ENCODE measurements at places on chromosomes 1 and 21.

GRCh38 chr1:18360251-18360650 is 120.5 kb upstream of the KLHDC7A start:
- no peak for DNase-seq

- DNase-seq = no peak
Observed at GRCh38 chr1:172492421-172492820, 40.5 kb upstream of the SUCO start.

GRCh38 chr1:225990705-225991464 is 8.3 kb downstream of the SDE2 start:
- no peak for DNase-seq

DNA sequence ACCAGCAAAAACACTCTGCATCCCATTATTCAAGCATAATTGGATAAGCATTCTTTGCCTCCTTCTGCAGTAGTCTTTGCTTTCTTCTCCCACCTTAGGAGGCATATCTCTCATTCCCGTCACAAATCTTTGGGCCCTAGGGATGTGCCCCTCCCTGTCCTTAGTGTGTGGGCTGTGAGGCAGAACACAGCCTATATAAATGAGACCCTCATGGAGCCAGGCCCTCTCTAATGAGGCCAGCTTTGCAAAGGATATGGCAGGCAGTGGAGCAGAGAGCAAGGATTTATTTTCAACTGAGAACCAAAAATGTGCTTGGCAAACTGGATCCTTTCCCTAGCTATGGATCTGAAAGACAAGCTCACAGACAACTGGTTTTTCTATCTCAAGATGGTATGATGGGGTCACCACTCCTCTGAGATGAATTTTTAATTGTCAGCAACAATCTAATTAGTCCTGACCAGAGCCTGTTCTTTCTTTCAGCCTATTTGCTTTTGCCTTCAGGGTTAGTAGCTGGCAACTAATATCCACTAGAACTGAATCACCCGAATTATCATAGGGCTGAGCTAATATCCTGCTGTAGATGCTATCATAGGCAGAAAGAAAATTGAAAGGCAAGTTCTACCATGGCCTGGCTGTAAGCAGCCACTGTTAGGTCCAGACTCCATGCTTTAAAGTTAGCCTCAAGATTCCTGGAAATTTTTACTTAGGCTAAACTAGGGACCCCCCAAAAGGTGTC is 134.2 kb downstream of the SYT2 start:
- no peak for DNase-seq

DNA sequence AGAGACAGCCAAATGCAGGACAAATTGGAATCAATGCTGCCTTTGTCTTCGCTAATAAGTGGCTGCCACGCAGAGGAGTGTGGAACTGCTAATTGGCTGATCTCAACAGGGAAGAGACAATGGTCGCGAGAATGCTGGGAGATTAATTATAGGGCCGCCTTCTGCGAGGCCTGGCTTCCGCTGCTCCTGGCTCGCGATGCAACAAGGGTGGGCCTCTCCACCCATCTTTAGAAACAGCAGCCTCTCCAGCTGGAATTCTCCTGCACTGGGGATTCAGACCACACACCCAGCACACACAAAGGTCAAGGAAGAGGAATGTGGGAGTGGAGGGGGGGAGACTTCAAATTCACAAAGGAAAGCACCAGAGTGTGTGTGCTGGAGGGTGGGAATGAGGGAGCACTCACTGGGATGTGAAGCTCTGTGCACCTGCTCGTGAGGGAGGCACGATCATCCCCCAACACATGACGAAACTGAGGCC is 200.7 kb upstream of the GRIK3 start:
- DNase-seq = peak; percentile 69

DNA sequence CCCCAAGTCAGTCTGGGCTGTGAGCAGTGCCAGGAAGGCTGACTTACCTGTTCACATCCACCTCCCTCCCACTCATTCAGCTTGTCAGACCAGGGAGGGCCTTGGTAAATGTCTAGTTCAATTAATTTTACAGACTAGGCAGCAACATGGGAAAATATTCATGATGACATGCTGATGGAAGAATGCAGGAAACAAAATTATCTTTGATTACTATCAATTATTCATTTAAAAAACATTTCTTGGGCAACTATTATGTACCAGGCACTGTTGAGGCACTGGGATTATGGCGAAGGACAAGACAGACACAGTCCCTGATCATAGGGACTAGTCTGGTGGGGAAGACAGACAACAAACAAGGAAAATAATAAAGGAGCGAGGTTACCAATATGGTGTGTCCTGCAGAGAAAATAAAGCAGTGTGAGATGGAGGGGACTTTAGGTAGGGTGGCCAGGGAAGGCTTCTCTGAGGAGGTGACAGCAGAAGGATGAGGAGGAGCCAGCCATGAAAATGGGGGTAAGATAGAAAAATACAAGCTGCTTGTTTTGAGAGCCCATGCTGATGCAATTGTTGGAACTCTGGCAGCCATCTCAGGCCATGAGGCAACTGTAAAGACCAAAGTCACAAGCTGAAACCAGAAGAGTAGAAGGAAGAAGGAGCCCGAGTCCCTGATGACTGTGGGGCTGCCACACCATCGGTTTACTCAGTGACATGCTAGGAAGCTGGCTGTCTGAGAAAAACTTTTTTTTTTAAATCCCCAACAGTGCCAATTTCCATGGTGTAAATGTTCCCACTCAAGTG is 14.0 kb downstream of the TRIM62 start:
- DNase-seq = no peak

GRCh38 chr1:17630986-17631385 is 91.5 kb downstream of the ARHGEF10L start:
- DNase-seq = no peak

GRCh38 chr1:24929398-24930259 is 447 bp downstream of the RUNX3 start:
- peak; percentile 81 for DNase-seq

DNA sequence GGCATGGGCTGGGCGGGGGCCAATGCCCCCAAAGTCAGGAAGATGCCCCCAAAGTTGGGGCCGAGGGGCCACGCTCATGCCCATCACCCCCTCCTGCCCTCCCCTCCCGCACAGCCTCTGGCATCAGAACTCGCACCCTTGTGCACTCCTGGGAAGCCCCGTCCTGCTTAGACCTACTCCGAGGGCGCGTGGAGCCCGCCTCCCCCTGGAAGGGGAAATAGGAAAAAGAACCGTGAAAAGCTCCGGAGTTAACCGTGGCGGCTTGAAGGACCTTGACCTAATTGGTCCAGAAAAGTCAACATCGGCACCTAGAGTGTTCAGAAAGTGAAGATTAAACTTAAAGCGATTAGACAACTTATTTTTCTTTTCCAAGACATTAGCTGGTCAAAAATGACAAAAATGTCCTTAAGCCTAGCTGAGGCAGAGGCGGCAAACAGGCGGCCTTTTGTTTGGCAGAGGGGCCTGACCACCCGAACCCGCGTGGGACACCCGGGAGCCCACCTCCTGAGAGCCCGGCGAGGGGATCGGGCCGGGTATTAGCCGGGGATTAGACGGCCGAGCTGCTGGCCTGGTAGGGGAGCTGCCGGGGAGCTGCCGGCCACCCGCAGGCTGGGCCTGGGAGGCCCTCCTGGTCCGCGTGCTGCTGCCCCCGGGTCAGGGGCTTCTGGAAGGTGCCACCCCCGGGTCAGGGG is 65.5 kb downstream of the PRDM16 start:
- DNase-seq = no peak

DNA sequence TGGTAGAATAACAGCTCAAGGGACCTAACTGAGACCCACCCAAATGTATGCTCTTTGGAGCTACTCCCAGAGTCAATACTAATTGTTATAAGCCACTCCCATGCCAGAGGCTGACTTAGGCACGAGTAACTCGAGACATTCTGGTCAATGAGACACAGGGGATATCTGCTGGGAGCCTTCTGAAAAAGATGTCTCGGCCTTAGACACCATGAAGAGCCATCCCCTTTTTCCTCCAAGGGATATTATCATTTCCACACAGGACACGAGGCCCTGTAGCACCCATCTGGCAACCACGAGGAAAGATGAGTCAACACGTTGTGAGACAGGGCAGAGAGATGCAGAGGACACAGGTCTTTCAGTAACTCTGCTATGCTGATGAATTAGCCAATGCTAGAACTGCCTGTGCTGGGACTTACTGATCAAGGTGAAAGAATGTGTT is 30.7 kb downstream of the ITPKB start:
- DNase-seq = no peak

DNA sequence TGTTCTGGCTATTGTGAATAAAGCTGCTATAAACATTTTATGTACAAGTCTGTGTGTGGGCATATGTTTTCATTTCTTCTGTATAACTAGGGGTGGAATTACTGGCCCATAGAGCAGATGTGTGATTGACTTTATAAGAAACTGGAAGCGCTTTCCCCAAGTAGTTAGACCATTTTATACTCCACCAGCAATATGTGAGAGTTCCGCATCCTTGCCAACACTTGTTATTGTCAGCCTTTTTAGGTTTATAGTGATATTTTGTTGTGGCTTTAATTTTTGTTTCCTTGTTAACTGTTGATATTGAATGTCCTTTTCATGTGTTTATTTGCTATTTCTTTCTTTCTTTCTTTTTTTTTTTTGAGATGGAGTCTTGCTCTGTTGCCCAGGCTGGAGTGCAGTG is 9.4 kb downstream of the MAN1C1 start:
- no peak for DNase-seq

- peak; percentile 85 for DNase-seq
Observed at GRCh38 chr1:158112994-158113758, 67.5 kb upstream of the CD1D start.

- peak; percentile 50 for DNase-seq
Observed at GRCh38 chr1:27958513-27958912, 1.3 kb upstream of the XKR8 start.

GRCh38 chr1:9629445-9630201 is 21.9 kb upstream of the PIK3CD start:
- no peak for DNase-seq

DNA sequence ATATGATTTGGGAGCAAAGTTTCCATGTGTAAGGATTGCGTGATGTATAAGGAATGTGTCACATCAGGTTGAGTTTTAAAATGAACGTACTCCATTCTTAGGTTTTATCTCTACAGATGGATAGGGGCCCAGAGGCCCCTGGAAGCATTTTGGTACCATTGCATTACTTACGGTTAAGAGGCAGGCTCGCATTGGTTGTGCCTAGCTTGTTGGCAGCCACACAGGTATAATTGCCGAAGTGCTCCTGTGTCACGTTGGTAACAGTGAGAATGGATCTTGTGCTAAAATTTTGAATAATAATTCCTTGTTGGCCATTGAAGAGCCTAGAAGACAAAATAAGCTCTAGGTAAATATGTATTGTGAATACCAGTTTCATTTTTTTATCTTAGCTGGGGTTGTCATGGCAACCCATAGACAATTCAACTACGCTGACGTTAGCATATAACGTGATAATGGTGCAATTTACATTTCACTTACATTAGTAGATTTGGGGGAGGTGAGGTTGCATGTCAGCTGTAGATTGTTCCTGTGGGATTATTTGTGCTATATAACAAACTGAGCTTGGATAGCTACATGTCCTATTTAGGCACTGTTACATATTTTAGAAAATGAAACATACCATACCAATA is 511.9 kb upstream of the ZRANB2 start:
- DNase-seq = no peak

GRCh38 chr1:37410815-37411214 is 63.6 kb upstream of the ZC3H12A start:
- peak; percentile 93 for DNase-seq

DNA sequence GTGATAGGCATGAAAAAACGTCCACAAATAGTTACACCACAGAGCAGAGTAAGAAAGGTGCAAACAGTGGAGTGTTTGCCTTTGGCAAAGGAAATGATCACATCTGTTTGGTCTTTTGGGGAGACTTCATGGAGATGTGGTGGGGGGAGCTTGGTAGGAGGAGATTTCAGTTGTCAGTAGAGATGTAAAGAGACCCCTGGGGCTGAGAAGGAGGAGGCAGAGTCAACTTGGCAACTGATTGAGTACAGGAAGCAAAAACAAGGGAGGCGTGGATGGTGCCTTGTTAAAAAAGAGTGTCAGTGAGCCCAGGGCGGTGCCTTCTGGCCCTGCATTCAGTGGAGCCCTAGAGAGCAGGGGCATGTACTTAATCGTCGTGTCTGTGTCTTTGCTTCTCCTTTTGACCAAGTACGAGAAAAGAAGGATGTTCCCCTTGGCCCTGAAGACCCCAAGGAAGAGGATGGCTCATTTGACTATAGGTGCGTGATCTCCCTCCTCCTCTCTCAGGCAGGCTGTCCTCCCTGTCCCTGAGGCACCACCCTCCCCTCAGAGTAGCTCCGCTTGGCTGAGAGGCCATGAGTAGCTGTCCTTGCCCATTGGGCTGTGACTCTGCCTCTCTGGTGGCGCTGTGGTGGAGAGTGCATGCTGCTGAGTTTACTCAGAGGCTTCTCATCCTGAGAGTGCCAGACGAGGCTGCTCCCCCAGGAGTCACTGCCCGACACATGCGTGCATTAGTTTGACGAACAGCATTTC is 30.4 kb upstream of the CNTN2 start:
- DNase-seq = peak; percentile 75

DNA sequence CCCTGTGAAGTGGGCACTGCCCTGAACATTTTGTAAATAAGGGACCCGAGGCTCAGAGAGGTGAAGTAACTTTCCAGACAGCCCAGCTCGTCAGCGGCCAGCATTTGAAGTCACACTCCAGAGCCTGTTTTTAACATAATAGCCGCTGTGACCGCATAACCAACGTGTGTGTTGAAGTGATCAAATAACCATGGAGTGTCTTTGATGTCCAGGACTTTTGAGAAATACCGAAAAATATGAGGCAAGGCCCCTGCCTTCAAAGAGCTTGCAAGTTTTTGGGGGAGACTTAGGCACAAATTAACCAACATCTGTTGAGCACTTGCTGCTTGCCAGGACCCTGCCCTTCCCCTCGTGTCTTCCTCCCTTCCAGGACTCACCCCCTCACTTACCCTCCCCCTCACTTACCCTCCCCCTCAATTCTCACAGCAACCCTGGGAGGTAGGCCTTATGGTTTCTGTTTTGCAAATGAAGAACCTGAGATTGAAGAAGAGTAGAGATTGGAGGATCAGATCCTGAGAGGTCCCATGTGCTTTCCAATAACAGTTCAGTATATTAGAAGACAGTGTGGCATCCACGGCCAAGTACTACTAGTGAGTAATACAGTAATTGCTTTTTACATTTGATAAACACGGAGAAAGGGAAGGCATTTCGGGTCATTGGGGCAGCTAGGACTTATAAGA is 1.3 kb upstream of the SLC16A1 start:
- DNase-seq = peak; percentile 77

DNA sequence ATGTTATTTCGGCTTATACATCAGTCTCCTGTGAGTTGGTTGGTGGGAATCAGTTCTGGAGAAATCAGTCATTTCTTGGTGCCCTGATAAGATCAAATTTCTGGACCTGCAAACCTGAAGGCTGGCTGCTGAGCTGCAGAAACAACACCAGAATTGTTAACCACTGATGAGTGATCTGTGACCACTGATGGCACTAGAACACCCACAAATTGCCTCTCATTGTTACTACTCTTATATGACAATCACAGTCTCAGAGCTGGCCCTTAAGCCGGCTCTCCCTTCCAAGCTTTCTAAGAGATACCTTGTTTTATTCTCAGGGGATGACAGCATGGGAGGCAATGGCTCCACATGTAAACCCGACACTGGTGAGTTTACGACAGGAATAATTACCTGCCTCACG is 1.9 kb downstream of the C1orf162 start:
- DNase-seq = no peak

Data from endodermal cell (in vitro differentiated cells).